ENCODE measurements at places on chromosomes 11 and 22. TPM values are rescaled to one million over a fixed set of nuclear protein-coding genes. Genes with fewer than 3 reads are reported as not detected.

GRCh38 chr11:104624021-104624420 is 274.2 kb downstream of the CASP12 start:
- DNase-seq = no peak

DNA sequence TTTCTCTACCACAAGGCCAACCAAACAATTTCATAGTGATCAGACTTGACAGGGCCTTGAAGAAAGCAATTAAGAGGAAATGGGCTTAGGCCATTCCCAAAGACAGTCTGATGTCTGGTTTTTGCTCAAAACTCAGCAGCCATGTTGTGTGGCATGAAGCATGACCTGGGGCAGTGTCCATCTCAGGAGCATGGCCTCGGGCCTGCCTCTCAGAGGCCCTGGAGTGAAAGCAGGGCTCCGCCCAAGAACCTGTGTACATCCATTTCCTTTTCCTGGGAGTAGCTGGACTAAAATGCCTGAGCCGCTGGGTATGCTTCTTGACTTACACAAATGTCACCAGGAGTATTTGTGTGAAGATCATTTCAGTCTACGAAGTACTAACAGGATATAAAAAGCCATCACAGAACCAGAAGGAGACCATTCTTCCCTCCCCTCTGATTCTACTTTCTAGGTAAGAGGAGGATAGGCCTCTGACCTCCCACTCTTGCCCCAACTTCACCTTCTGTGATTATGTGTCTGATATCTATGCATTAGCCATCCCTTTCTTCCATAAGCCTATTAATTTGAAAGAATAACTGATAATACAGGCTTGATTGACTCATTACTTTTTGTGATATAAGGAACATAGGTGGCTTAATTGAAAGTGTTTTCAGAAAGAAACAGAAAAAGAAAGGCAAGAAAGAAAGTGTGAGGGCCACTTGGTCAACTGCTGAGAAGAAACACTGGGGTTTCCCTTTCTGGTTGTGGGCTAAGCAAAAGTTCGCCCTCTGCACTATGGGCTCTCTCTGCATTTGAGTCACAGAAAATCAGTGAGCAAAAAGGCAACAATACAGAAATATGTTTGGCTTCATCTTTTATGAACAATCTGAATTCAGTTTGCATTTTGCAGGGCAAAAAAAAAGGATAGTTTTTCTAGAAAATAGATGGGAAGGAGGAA is 188.6 kb upstream of the MTMR2 start:
- DNase-seq = no peak

DNA sequence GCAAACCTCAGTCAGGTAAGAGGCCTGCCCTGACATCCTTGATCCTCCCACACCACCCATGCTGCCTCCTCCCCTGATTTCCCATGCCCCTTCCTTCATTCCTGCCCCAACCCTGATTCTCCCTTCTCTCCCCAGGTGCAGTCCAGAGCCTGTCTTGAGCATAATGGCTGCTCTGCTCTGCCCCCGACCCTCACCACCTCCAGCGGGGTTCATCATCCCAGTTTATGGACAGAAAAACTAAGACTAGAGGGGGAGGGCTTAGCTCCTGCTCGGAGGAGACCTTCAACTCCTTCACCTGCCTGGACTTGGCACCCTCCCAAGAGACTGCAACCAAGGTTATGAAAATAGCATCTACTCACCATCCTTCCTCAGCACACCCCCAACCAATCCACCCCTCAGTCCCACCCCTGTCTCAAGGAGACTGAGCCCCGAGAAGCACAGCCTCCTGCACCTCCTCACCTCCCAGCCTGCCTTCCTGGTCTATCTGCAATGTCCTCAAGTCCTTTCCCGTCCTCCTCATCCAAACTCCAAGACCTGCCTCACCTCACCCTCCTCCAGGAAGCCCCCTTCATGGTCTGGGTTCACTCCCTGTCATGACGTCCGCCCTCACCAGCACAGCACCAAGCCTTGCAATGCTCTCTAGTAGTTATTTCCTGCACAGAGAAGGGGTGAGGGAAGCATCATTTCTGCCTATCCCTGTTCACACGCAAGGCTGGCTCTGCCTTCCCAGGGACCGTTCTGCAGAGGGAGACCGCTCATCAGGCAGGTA is 103.1 kb downstream of the PDE2A start:
- DNase-seq = no peak

DNA sequence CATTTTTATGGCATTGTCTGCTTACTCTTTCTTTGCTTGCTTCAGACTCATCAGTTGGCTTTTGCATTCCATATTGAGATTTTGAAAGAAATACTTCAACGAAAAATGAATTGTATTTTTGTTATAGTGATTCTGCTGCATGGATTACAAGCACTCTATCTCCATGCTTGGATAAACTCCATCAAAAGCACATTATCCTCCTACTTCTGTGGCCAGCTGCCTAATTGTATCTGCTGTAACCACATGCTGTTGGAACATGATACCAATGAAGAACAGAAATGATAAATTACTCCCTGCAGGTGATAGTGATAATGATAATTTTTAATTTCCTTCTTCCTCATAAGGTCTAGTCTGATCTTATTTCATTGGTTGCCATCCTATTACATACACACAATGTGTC is 100.8 kb downstream of the PRMT3 start:
- DNase-seq = no peak

The RFPL1 gene
- total RNA-seq = not detected

DNA sequence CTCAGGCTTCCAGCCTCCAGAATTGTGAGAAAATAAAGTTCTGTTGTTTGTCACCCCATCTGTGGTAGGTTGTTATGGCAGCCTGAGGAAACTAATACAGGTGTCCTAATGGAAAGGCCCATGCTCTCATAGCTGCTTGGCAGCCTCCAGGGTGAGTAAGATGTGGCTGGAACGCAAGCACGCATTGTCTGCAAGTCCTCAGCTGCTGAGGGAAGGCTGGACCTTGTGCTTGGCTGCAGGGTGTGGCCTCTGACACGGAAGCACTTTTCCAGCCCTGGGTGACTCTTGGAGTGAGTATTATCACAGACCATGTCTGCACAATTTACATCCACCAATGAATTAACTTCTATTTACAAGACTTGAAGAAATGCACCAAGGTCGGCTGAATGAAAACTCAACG is 44.4 kb upstream of the BARX2 start:
- DNase-seq = peak; percentile 78

DNA sequence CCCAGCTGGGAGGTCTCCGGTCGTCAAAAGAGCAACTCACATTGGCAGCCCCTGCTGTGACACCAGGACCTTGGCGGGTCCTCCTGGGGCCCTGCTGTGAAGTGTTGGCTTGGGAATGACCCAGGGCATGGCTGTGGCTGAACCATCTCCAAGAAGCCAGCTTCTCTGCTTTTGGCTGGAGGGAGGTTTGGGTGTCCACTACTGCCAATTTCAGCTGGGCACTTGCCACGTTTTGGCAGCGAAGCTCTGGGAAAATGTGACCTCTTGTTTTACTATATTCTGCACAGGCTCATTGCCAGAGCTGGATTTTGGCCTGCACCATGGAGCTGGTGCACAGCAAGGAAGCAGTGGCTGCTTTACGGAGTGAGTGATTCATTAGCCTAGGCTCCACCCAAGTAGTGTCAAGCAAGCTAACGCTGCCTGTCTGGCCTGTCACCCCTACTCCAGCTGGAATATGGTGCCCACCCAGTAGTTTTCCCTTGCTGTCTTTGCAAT is 24.3 kb upstream of the SMCO4 start:
- no peak for DNase-seq

The CDCA5 gene
- total RNA-seq = 0.53 TPM
